ENCODE measurements at places on chromosomes 6 and 20. TPM values are rescaled to one million over a fixed set of nuclear protein-coding genes. Genes with fewer than 3 reads are reported as not detected.

- peak; percentile 45 for DNase-seq
Observed at GRCh38 chr6:3292431-3293197, 33.9 kb downstream of the PSMG4 start.

- DNase-seq, result no peak
Observed at GRCh38 chr6:70956451-70957283, at the start of gene B3GAT2. TSS of gene B3GAT2 (minus strand) at chr6:70957060. CDS start at chr6:70956429, 631 bp downstream.

DNA sequence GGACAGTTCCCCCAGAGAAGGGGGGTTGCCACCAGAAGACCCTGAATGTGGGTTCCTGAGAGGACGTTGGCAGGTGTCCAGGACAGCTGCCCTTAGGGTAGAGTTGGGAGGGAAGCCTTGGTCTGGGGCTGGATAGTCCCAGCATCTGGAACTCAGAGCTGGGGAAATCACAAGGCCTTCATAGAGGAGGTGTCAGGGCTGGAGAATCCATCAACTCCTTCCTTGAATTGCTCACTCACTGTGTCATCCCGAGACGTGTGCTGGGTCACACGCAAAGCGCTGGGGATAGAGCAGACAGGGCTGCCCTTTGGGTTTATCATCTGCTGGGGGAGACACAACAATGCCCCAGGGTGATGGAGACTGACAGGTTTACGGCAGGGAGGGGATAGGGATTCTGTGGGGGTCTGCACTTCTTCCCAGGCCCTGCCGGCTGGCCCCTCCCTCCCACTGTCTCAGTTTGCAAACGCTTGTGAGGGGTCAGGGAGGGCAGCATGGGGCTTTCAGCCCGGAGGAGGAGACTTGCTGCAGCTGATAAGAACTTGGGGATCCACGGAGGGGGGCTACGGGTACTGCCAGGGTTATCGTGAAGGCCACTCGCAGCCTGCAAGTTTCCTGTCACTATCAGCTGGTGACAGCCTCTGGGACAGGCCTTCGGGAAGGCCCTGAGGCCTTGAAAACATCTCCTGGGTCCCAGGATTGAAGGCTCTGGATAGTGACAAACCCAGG lies 18.6 kb downstream of the RBM38 start:
- no peak for DNase-seq

GRCh38 chr6:37525460-37526357 lies 26.0 kb upstream of the CCDC167 start:
- no peak for DNase-seq

DNA sequence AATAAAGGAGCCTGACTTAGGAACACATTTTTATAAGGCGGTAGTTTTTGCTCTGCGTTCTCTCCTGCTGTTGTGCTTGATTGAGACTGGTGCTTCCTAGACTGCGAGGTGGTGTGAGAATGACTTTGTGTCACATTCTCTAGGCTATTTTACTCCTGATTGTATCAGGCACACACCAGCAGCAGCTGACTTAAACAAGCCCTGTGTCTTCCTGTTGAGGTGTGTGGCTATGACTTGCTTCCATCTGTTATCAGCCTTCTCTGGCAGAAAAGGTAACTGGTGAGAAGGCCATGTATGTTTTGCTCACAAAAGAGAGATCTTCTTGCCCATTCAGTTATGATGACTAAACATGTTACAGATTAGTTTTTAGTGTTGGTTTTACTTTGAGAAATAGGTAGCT lies 43.4 kb downstream of the CLVS2 start:
- DNase-seq, result no peak

DNA sequence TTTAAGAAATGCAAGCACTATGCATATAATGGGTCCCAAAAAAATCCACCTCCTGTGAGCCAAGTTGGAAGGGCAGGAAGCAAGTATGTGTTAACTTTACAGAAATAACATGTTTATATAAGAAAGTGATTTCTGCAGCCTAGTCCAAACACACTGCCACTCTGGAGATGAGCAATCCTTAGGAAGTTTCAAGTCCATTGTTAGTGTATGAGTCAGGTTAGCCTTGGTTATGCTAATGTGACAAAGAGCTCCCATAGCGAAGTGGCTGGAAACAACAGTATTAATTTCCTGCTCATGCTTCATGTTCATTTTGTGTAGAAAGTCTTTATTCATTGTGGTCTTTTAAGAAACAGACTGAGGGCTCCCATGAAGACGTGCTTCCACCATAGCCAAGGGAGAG lies 121.4 kb downstream of the TBXT start:
- DNase-seq, result no peak

DNA sequence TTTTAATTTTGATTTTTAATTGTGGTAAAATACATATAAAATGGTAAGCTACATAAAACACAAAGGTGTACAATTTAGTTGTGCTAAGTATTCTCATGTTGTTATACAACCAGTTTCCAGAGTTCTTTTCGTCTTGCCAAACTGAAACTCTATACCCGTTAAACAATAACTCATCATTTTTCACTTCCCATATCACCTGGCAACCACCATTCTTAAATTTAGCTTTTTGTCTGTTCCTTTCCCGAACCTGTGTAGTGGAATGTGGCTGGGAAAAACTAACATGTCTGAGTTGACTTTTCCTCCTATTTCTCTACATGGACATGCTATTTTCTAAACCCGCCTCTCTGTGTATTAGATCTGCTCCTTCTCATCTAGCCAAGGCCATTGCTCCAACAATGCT lies 27.6 kb downstream of the RPRD1B start:
- no peak for DNase-seq

DNA sequence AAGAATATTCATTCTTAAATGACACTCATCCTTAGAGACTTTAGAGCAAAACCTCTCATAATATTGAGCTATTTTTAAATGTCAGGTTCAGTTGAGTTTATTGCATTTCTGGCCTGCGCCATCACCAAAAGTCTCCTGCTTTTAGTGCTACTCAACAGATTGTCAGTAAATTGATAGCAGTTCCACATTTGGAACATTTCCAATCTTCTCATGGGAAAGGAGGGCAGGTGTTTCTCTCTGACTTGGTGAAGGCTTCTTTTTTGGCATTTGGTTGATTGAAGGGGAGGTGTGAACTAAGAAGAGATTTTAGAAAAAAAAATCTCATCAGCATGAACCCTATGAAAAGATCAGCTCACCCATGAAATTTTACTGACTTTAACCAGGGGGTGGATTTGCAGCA lies 125.9 kb upstream of the INSM1 start:
- no peak for DNase-seq

- DNase-seq, result no peak
Observed at GRCh38 chr20:46150943-46151342, 32.8 kb downstream of the CD40 start.

SLC12A5 gene
- 3.9 TPM for total RNA-seq

TMEM244 gene
- total RNA-seq, result not detected

OR2H1 gene
- not detected for total RNA-seq

Data from sciatic nerve (tissue), 2 donors.